ENCODE measurements at places on chromosomes 6 and 20.

- no peak for DNase-seq
Observed at GRCh38 chr6:18412068-18412467, 24.9 kb downstream of the RNF144B start.

DNA sequence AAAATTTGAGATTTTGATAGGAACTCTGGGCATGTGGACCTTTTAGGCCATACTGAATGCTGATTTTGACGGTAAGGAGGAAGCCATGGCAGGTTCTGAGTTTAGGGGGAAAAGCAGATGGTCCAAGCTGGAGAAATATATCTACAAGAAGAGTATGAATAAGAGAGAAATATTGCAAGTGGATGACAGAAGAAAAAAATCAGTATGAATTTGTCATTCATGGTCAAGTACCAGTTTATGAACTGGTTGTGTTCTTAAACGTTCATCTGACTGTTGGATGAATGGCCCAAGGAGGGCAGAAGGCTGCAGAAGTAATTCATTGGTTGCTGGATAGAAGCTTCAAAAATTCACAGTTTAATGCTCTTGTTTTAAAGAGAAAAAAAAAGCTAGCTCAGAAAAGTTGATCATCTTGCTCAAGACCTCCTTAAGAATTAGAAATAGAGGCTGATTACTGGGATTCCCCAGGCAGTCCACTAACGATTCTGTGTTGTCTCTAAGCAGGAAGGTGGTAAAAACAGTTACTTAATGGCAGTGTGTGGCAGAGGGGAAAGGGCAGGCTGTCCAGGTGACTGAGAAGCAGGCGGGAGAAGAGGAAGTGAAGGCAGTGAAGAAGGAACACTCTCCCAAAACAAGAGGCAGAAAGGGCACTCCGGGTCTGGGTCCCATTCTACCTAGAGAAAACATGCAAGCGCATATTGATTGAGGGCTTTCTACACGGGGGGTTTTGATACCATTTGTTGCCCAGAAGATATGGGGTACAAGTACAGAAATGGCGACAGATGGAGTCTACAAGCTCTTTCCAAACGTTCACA, 2.0 kb upstream of the DUSP22 start:
- no peak for DNase-seq

- DNase-seq = no peak
Observed at GRCh38 chr6:111555036-111555435, 50.6 kb downstream of the TRAF3IP2 start.

GRCh38 chr20:47352332-47353238, 3.9 kb downstream of the ZMYND8 start:
- no peak for DNase-seq

GRCh38 chr6:157254538-157254937, 68.8 kb downstream of the TMEM242 start:
- no peak for DNase-seq

DNA sequence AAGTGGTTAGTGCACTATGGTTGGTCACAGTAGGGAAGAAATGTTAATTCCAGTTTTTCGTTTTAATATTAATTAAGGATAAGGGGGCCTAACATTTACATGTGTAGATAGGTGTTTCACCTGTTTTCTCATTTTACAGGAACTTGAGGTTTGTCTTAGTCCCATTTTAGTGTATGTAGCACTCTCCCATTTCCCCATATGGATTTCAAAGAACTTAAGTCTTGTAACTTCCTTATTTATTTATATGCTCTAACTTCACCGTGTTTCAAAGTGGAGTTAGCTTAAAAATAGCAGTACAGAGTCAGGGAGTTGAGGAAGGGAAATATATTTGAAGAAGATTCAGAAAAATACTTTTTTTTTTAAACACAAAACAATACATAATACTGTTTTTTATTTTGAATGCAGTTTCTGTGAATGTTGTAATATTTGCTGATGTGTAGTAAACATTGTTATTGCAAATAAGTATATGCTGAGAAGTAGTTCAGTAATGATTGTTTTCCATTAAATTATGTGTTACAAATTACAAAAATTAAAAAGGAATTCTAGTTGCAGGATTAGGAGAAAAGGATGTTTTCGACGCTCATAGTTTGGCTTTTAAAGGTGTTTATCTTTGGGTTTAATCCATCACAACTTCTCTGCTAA, 3.5 kb downstream of the SCAF8 start:
- no peak for DNase-seq
